ENCODE measurements at places on chromosomes 7 and 10.
A peak's percentile ranks its signal among the peaks of the same experiment; 100 is the strongest.

DNA sequence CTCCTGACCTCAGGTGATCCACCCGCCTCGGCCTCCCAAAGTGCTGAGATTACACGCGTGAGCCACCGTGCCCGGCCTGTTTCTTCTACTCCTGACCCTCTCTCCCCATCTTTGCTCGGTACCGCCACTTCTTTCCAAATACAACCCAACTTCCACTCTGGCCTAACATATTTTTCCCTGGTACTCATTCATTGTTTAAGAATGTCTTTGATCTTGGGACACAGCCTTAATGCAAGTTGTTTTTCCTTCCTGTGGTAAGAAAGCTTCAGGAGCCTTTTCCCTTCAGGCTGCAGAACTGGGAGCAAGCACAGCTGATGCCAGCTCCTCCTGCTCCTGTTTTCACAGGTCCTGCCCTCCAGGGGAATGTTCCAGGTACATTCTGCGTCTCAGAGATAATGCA is 13.7 kb downstream of the CALML3 start:
- no peak for DNase-seq

- no peak for DNase-seq
Observed at GRCh38 chr7:55441774-55442522, 76.8 kb downstream of the LANCL2 start.

- DNase-seq: no peak
Observed at GRCh38 chr7:2281541-2281940, 32.7 kb downstream of the SNX8 start.

DNA sequence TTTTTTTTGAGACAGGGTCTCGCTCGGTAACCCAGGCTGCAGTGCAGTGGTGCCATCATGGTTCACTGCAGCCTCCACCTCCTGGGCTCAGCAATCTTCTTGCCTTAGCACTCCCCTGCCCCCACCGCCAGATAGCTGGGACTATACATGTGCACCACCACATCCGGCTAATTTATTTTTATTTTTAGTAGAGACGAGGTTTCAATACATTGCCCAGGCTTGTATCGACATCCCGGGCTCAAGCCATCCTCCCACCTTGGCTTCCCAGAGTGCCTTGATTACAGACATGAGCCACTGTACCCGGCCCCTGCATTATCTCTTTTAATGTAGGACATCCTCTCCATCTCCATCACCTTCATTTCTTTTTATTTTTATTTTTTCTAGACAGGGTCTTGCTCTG is 213.3 kb downstream of the CUX1 start:
- no peak for DNase-seq

- peak; percentile 88 for DNase-seq
Observed at GRCh38 chr10:125160856-125161706, 718 bp upstream of the CTBP2 start.

All from endothelial cell (in vitro differentiated cells).